ENCODE measurements at places on chromosomes 1 and 21.

GRCh38 chr1:170935231-170935630, at the start of gene MROH9:
Gene MROH9, plus strand, starts transcription at chr1:170935534. Its CDS starts 10,023 bp downstream, at chr1:170945557.
- no peak for DNase-seq

DNA sequence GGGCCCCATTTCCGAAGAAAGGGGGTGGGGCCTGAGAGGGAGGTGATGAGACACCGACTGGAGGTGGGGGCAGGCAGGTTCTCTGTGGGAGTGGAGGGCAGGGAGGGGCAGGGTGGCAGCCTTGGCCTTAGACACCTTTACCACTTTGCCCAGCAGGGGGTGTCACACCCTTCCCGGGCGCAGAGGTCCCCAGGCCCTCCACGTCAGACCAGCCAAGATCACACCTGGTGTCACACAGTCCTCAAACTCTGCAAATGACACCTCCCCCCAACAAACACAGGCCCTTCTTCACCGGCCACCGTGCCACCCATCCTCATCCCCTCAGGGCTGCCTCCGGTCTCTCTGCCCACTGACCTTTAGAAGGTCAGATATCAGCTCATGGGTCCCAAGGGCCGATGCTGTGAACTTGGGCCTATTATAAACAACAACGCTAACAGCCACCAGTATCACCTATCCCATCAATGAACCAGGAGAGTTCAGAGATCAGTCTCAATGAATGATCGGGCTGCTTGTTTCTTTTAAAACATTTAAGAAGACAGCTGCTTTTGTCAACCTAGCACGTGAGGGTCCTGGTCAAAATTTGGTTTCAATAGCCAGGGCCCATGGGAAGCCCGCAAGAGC, 103.9 kb downstream of the CASZ1 start:
- DNase-seq: no peak

DNA sequence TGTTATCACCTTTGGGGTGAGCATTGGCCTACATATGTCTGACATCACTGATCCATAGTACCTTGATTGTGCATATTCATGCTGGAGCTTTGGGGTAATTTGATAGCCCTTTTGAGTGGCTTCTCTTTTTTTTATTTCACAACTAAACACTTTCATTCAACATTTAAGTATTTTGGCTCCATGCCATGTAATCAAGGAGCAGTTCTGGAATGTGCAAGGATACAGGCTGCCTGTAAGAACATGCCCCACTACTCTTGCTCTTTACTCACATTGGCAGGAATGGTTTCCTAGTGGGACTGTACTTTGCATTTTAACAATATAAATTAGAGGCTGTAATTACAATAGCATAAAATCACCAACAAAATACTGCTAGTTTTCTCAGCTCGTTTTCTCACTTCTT, 300.7 kb upstream of the SPAG17 start:
- DNase-seq: no peak

DNA sequence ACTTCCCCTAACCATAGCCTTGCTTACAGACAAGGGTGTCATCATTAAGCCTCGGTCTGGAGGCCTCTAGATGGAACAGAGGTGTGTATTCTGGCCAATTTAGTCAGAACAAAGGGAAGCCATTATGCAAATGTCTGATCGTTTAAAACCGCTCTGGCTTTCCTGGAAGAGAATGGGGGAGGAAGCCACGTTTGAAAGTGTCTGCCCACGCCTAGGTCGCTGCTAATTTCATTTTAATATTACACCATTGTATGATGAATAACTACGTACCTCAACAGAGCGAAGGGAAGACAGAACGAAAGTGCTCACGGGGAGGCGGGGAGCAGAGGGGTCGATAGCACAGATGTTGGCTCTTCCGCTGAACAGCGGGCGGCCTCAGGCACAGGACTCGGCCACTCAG, 41.1 kb upstream of the CSF3R start:
- DNase-seq: no peak

DNA sequence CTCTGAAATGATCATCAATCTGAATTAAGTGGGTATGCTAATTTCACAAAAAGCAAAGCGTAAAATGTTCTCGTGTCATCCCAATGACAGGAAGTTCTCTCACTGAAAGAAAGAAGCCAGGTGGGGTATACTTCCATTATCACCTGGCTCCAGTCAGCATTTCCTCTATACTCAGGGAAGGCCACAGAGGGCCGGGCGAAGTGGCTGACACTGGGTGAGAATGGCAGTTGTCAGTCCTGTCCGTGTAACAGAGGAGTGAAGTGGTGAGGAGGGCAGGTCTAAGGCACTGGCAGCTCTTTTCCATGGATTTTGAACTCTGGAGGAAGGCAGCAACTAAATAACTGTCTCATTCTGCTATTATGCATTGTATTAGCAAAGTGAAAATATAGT, 60.4 kb downstream of the CAPN2 start:
- DNase-seq: no peak

- no peak for DNase-seq
Observed at GRCh38 chr1:93601686-93602085, 80.0 kb downstream of the BCAR3 start.

DNA sequence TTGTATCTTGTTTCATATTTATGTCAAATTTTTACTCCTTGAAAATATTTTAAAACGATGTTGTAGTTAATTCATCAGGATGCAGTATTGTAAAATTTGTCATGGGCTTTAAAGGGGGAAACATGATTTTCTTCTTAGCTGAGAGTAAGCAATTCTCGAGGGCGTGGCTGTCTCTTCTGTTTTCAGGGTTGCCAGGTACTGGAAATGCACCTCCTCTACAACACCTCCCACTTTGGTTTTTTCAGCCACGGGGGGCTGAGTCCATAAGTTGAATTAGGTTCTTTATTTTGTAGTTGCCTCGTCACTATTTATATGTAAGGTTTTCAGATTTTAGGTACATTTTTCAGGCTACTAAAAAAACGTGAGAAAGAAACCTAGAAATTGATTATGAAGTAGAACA, 64.0 kb downstream of the PRDM2 start:
- DNase-seq: no peak

DNA sequence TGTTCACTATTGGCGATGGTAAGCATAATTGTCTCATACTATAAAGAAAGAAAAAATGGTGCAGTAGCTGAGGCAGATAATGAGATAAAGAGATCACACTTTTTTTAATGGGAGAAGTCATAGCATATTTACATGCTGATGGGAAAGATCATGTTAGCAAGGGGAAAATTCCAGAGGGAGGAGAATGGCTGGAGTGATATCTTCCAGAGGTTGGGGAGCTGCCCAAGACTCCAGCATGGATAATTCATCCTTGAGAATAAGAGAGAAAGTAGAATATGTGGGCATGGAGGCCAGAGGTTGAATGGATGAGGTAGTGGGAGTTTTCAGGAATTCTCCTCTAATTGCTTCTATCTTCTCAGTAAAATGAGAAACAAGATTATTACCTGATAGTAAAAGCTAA, 45.8 kb upstream of the RGS1 start:
- no peak for DNase-seq

All from kidney epithelial cell (primary cell).